ENCODE measurements at places on chromosomes 12 and 14.
A peak's percentile ranks its signal among the peaks of the same experiment; 100 is the strongest.

DNA sequence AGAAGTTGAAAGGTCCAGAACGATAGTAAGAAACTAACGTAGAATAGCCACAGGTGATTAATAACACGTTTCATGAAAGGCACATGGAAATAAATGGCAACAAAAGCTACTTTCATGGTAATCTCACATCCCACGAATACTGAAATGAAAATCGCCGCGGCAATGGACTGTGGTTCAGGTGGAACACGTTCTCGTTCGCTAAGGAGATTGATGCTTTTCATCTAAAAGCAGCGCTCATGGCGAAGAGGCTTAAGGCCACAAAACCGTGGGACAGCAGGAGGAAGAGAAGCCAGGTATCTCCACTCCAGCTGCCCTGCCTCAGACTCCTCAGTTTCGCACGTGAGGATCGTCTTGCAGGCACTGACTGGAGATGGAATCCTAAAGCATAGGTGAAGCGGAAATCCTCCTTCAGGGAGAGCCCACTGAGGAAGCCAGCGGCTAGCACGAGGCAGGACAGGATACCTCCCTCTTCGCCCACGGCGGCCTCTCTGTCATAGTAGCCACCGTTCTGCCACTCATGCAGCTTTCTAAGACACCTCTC lies 696 bp upstream of the GPHN start:
- peaks cover 30% of the 10 kb centered on the region for H3K4me1 ChIP-seq
- peak overlapping the region; percentile 92 for H3K27ac ChIP-seq
- H3K4me3 ChIP-seq, result peak overlapping the region; percentile 89
- no peaks in the 10 kb centered on the region for H3K36me3 ChIP-seq
- DNase-seq, result peak; percentile 53

- H3K4me1 ChIP-seq, result no peaks in the 10 kb centered on the region
- no peaks in the 10 kb centered on the region for H3K36me3 ChIP-seq
- H3K4me3 ChIP-seq, result no peak overlapping the region
- H3K27ac ChIP-seq, result no peak overlapping the region
Observed at GRCh38 chr14:65772921-65773574, 360.5 kb downstream of the FUT8 start.

GRCh38 chr12:43337571-43338444 lies 214.2 kb downstream of the ADAMTS20 start:
- DNase-seq, result no peak
- no peak overlapping the region for H3K27ac ChIP-seq
- no peaks in the 10 kb centered on the region for H3K4me1 ChIP-seq
- no peaks in the 10 kb centered on the region for H3K36me3 ChIP-seq
- no peaks in the 10 kb centered on the region for H3K27me3 ChIP-seq

- H3K36me3 ChIP-seq, result peaks cover 42% of the 10 kb centered on the region
- no peak overlapping the region for H3K4me3 ChIP-seq
- DNase-seq, result peak; percentile 37
- H3K4me1 ChIP-seq, result peaks cover 52% of the 10 kb centered on the region
Observed at GRCh38 chr14:61492474-61492873, 171.1 kb downstream of the PRKCH start.

Measured in activated CD4-positive, alpha-beta memory T cell treated with anti-CD3 and anti-CD28 coated beads for 36 hours (primary cell).